ENCODE measurements at places on chromosomes 4 and X.
A peak's percentile ranks its signal among the peaks of the same experiment; 100 is the strongest.

- DNase-seq: no peak
Observed at GRCh38 chr4:24980740-24981139, 50.0 kb downstream of the LGI2 start.

GRCh38 chr4:69708211-69708610 is 52.2 kb downstream of the SULT1B1 start:
- no peak for DNase-seq

DNA sequence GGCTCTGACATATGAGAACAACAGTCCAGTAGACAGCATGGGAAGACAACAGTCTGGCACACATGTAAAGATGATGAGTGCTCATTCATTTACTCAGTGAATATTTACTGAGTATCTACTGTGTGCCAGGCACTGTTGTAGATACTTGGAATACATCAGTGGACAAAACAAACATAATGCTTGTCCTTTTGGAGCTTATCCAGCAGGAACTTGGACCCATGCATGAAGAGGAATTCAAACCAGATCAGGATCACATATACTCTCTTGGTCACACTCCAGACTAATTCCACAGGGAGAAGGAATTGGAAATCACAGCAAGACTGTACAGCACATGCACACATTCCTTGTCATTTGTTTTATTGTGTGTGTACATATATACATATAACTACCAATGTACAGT is 217.6 kb upstream of the TTC29 start:
- no peak for DNase-seq

DNA sequence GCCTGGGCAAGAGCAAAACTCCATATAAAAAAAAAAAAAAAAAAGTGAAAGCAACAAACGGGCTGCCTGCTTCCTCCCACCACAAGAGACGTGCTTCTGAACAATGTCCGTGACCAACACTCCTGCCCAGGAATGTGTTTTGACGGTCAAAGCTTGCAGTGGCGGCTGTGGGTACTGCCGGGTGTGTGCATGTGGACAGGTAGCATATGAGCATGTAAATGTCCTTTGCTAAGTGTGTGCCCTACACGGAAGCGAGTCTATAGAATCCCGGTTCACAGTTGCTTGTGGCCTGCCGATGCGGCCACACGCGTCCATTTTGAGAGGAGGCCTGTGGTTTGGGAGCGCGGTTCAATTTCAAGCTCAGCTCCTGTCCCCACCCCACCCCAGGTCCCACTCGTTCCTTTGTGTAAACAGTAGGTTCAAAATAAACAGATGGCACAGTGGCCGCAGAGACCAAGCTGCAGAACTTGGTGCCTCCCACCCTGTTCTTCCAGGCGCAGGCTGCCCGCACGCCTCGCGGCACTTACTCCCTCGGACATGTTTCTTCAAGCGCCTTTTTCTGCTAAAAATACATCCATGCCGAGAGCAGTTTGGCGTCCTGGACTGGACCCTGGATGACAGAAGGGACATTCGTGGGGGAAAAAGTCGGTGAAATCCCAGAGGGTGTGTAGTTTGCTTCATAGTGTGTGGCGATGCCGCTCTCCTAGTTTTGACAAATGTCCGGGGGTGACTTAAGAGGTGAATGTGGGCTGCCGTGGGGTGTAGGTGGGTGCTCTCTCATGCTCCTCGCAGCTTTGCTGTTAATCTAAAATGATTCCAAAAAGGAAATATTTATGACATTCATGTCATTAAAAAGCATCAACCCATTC is 11.5 kb upstream of the NKX1-1 start:
- no peak for DNase-seq

DNA sequence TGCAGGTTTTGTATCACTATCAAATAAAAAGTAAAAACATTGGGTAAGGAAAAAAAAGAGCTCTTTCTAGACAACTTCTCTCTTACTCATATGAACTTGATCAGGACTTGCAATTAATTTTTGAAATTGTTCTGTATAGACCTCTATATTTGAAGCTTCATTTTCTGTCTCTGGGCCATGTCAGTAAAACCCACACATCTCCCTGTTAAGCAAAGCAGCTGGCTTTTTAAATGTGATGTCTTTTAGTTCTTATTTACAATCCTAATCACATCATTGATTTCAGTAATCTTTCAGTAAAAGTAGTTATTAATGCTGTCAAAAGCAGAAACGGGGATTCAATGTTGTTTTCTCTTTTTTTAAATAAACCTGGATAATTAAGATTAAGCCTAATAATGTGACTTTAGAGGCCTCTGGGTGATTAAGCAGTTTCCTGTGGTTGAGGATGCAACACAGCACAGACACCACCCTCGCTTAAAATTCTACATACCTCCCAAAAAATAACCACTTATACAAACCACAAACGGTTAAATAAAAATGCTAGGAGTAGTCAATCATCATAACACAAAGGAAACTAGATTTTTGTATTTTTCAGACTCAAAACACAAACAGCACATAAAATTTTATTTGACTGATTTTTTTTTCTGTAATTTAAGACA is 5.2 kb upstream of the PCDH10 start:
- no peak for DNase-seq

- DNase-seq: no peak
Observed at GRCh38 chrX:41491267-41492004, 44.3 kb downstream of the NYX start.

GRCh38 chr4:70359115-70359661 is 1.4 kb upstream of the SMR3A start:
- no peak for DNase-seq

DNA sequence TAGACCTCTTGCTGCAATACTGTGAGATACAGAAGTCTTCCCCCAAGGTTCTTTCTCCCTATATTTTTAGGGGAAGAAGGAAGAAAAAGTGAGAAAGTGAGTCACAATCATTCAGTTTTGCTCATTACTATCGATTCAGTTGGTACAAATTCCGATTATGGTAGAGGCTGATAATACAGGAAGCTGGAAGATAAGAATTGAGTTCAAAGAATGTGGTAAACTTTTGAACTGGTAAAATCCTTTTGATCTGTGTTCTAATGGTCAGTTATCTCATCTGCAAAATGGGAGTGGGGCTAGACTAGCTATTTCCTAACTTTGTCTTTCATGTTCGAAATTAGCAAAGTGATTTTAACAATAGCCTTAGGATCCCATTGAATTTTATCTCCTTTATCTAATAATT is 101.4 kb upstream of the FAT1 start:
- DNase-seq: no peak

DNA sequence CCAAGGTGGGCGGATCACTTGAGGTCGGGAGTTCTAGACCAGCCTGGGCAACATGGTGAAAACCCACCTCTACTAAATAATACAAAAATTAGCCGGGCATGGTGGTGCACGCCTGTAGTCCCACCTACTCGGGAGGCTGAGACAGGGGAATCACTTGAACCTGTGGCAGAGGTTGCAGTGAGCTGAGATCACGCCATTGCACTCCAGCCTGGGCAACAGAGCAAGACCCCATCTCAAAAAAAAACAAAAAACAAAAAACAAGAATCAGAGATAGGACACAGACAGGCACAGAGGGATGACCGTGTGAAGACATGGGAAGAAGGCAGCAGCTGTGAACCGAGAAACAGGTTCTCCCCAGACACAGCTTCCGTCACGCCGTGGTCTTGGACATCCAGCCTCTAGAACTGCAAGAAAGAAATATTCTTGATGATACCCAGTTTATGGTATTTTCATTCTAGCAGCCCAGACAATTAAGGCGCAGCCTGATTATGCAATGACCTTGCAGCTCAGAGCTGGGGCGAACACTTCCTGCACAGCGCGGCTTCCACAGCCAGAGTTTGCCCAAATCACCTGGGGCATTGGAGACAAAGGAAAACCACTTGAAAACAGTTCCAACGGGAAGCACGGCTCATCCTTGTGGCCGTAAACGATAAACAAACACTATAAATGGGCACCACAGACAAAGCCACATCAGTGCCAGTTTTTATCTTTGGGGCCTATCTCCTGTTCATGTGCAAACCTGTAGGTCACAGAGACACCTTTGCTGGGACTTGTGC is 4.2 kb upstream of the ARSD start:
- no peak for DNase-seq

DNA sequence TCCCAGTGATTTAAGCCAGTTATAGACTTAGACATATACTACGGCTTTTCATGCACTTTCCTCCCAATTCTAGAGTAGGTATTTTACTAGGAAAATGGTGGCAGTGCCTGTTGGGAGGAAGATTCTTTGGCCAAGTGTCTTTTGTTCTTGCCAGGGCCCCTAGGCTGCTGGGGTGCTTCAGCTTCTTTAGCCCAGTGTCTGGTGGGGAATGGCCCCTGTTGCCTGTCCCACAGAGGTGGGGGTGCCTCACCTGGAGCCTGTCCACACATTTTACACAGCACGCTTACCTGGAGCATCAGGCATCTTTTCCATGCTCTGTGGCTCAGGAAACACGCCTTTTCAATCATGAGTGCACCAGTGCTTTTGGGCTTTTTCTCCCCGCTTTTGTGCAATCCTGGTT is 33.2 kb upstream of the MSANTD1 start:
- no peak for DNase-seq

- peak; percentile 21 for DNase-seq
Observed at GRCh38 chrX:71618303-71618721, at the start of gene CXCR3. Gene CXCR3 (minus strand): TSS chrX:71618511. CDS start chrX:71618449, 62 bp downstream.

- no peak for DNase-seq
Observed at GRCh38 chrX:104564921-104565703, 887 bp upstream of the IL1RAPL2 start.

- DNase-seq: no peak
Observed at GRCh38 chr4:3291969-3292570, 751 bp upstream of the RGS12 start.

GRCh38 chr4:848307-848691 is 22.4 kb upstream of the CPLX1 start:
- DNase-seq: no peak

DNA sequence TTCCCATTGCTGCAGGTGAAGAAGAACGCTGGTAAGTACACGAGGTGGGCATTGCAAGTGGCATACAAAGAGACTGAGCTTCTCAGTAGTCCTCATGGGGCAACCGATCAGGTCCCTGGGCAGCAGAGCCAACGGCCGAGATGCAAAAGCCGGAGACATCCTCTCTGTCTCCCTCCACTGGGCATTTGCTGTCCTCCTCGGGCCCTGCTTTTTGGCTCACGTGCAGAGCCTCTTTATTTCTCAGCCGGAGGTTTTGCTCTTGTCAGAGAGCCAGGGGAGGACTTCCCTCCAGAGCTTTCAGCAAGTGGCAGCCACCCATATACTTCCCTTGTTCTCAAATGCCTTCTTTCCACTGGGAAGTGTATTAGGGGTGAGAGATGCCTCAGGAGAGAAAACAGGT is 18.0 kb downstream of the STARD8 start:
- no peak for DNase-seq

DNA sequence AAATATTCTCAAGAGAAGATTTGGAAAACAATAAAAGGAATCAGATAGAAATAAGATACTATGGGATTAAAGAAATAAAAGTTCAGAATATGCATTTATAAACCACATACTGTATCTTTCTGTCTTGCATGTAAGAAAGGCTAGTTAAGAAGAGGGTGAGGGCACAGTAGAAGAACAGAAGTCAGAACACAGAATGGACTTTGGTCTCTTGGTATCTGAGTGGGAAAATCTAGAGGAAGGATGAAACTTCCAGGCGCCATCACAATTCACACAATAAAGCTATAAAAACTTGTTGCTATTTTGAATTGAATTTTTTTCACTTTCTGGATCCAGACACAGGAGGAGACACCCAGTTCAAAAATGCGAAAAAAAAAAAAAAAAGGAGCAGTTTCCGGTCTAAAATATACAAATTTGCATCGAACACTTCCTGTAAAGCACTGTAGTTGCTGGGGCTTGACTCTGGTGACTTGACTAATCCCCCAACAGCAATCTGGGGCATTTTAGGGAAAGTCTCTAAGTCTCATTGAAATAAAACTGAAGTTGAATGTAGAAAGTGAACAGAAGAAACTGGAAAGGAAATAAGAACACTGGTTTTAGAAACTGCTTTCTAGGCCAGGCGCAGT is 8.1 kb upstream of the NAAA start:
- DNase-seq: no peak

GRCh38 chrX:106898462-106898861 is 4.7 kb downstream of the RIPPLY1 start:
- no peak for DNase-seq

DNA sequence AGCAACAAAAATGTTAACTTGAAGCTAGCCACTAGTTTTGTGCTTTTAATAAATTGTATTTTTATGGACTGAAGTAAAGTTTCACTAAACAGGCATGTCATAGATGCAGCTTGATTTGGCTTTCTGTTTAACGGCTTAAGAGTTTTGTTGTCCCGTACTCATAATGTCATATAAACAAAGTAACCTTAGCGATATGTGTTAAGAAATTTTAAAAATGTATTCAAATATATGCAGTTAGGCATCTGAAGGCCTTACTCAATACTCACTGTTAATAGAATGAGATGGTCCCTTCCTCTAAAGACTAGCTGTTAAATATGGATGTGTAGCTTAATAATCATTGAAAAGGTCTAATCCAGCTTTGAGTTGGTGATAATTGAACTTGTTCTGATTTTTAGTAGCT is 1.0 kb upstream of the SCLT1 start:
- no peak for DNase-seq

DNA sequence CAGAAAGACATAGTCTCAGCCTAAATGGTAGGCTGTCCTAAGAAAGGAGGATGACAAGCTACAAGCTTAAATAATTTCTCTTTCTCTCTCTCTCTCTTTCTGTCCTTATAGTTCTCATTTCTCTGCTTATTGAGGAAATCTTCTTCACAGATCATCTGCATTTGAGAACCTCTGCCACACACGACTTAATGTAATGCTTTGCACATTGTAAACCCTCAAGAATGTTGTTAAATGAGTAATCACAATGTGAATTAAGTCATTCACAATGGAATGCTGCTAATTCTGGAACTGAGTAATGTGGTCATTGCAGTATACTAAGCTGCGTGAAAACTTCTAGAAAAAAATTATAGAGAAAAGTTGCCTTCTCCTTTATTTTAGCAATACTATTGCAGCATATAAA is 508.9 kb upstream of the FTHL17 start:
- DNase-seq: no peak

GRCh38 chr4:75306506-75306905 is 207.7 kb downstream of the RCHY1 start:
- DNase-seq: no peak

GRCh38 chrX:96715481-96715880 is 30.8 kb downstream of the DIAPH2 start:
- DNase-seq: no peak

- DNase-seq: no peak
Observed at GRCh38 chr4:164892018-164892417, 15.0 kb downstream of the APELA start.

DNA sequence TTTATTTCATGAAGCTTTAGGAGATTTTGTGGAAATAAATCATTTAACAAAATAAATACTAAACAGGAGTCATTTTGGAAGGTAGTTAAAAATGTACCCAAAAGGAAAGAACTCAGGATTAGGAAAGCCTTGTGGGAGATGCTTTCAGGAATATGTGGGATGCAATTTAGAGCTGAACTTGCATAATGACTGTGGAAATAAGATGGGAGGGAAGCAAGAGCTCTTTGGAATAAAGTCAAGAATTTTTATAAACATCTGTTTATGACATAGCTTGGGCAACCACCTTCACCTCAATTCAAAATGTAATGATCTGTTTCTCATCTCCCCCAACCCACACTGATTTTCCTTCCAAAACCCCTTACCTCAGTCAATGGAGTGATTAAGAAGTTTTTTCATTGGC is 623.8 kb downstream of the FAT4 start:
- no peak for DNase-seq

Data from stimulated activated CD4-positive, alpha-beta T cell treated with anti-CD3 and anti-CD28 coated beads, Interleukin-1b, Interleukin-23, amount 100 ng/mL, for 1 hour (primary cell).